ENCODE measurements at places on chromosomes 4 and X.

- DNase-seq: no peak
These were observed 57.6 kb downstream of the DOCK11 start for GRCh38 chrX:118553042-118553710.

DNA sequence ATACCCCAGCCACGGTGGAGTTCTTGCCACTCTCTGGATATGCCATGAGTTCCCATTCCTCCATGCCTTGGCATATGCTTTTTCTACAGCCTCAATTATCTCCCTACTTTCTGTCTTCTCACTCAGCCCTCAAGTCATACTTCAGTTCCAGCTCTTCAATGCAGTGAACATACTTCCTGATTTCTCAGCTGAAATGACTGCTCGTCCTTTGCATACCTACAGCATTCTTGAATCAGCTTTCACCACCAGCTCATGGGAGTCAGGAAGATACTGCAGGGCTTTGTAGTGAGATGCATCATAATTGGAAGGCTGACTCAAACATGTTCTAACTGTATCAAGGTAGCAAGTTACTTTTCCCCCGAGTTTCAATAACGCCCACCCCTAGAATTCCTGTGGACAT is 118.4 kb downstream of the APBB2 start:
- no peak for DNase-seq

- no peak for DNase-seq
These were observed 113.3 kb upstream of the PDLIM3 start for GRCh38 chr4:185648631-185649030.

- DNase-seq: no peak
These were observed 727.6 kb upstream of the MAGEB2 start for GRCh38 chrX:29487714-29488113.

DNA sequence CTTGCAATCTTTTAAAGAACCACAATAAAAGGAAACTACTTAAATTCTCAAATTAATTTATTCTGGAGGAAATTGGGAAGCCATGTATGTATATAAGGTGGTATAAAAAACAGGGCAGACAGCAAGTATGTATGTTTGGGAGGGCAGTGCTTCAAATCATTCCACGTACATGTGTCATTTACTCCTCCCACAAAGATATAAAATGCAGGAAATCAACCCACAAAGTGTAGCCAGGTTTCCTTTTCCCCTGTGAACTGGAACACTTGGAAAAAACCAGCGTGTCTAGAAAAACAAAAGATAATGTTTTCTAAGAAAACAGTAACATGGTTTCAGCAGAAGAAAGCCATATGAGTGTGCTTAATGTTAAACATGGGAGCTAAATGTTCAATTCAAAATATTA is 156.7 kb upstream of the FAM47A start:
- no peak for DNase-seq

GRCh38 chr4:150578745-150579501 is 3.0 kb upstream of the MAB21L2 start:
- no peak for DNase-seq

GRCh38 chrX:39661116-39661907 is 436.4 kb downstream of the BCOR start:
- no peak for DNase-seq

GRCh38 chrX:115330498-115331168 is 41.1 kb downstream of the LUZP4 start:
- DNase-seq: no peak

GRCh38 chrX:48468247-48468671 is 1.8 kb downstream of the SLC38A5 start:
- peak; percentile 61 for DNase-seq

- DNase-seq: no peak
These were observed 19.6 kb upstream of the FAT1 start for GRCh38 chr4:186743261-186743660.

GRCh38 chrX:120428309-120428708 is 40.8 kb downstream of the LAMP2 start:
- DNase-seq: no peak

DNA sequence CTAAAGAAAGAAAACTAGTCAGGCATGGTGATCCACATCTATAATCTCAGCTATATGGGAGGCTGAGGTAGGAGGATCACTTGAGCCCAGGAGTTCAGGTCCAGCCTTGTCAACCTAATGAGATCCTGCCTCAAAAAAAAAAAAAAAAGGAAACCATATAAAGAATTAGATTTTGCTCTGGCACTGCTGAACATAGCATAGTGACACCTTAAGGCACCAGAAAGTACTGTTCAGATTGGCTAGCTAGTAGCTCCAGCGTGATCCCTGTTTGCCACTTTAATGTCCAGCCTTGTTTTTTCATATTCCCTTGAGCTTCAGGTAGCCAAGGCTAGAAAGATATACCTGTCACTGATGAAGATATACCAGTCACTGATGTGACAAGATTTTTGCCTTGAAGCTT is 34.1 kb downstream of the EXOC1 start:
- no peak for DNase-seq

DNA sequence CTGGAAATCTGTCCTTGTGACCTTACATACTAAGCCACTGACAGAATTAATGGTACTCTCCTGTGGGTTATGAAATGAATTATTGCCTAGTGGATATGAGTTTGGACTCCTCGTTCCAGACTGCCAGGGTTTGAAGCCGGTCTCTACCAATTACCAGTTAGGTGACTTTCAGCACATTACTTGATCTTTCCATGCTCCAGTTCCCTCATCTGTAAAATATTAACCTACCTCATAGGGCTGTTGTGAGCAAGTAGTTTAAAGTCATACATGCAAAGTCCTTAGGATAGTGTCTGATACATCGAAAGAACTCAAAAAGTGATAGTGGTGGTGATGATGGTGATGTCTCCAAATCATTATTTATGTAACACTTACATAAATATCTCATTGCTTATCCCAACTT is 373.5 kb upstream of the ARX start:
- DNase-seq: no peak

DNA sequence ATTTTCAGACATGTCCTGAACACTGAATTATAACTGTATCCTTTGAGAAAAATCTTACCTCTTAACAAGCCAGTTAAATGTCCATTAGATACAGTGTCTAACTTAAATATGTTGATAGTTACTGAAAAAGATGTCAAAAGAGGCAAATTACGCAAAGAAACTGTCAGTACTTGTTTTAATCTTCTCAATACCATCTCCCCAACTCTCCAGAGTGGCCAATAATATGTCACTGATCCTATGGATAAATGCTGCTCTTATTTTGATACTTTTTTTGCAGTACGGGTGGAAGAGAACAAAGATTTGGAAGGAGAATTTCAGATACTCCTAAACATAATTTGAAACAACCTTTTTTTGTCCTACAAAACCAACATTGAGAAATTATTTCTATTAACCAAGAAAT is 192.7 kb downstream of the CBR4 start:
- no peak for DNase-seq

DNA sequence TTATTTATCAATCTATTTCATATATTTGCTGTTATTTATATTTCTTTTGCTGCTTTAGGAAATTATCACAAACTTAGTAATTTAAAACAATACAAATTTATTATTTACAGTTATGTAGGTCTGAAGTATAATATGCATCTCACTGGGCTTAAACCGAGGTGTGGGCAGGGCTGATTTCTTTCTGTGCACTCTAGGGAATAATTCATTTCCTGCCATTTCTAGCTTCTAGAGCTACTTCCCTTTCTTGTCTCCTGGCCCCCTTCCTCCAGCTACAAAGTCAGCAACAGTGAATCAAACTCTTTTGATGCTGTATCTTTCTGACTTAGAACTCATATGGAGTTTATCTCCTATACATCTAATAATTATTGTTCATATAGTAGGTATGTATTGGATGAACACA is 303.5 kb upstream of the ARSJ start:
- DNase-seq: no peak

DNA sequence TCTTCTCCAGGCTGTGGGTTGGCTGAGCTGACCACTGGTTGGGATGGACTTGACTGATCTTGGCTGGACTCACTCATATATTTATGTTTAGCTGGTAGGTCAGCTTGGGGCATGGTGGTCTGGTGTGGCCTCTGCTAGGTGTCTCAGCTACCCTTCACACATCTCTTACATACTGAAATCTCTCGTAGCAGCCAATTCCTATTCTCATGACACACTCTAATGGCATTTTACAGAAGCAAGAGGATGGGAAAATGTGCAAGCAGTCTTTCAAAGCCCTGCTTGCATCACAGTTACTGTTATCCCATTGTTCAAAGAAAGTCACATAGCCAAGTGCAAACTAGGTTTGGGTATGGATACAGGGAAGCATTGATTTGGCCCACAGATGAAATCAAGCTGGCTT is 55.5 kb upstream of the PCDH18 start:
- no peak for DNase-seq

DNA sequence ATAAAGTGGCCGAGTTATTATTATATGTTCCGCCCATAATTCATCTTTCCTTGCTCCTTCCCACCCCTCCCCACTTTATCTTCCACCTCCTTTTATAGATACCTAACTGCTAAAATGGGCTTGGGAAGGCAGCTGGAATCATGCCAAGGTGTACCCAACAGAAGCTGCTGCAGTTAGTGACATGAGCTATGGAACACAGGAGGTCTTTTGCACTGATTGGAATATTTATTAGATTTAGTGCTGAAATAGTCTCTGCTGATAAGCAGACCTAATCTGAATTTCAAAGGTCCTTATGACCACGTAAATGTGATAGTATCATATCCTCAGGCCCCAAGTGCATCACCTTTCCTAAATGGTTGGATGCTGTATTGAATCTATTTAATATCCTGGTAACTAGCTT is 64.9 kb downstream of the HMGB2 start:
- DNase-seq: no peak

- DNase-seq: no peak
These were observed 74.7 kb upstream of the GATB start for GRCh38 chr4:151835467-151835866.

GRCh38 chr4:102526532-102526931 is 25.4 kb downstream of the NFKB1 start:
- no peak for DNase-seq

- DNase-seq: no peak
These were observed 1.0 kb downstream of the ENAM start for GRCh38 chr4:70629469-70630090.

DNA sequence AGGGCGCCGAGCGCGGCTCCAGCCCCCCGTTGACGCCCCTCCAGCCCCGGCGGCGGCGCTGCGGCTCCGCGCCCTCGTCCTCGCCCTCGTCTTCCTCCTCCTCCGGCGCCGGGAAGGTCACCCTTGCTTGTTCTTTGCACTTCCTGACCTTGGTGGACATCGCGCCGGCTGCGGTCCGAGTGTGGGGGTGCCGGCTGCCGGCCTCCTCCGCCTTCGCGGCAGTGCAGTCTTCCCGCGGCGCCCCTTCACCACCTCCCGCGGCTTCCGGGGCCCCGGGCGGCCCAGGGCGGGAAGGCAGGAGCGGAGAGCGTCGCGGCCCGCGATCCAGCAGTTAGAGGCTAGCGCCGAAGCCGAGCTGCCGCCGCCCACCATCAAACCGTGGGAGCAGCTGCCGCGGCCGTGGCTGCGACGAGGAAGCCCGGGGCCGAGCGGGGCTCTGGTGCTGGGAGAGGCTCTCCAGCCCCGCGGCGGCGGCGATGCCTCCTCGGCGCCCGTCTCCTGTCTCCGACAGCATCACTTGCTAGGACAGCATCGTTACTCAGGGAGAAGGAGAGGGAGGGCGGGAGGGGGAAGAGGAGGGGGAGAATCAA is at the start of gene TRPC3:
Gene TRPC3, minus strand, starts transcription at position 540 of the 590 bp plus-strand sequence. Its CDS starts 380 bp downstream, at position 160.
- DNase-seq: peak; percentile 56

DNA sequence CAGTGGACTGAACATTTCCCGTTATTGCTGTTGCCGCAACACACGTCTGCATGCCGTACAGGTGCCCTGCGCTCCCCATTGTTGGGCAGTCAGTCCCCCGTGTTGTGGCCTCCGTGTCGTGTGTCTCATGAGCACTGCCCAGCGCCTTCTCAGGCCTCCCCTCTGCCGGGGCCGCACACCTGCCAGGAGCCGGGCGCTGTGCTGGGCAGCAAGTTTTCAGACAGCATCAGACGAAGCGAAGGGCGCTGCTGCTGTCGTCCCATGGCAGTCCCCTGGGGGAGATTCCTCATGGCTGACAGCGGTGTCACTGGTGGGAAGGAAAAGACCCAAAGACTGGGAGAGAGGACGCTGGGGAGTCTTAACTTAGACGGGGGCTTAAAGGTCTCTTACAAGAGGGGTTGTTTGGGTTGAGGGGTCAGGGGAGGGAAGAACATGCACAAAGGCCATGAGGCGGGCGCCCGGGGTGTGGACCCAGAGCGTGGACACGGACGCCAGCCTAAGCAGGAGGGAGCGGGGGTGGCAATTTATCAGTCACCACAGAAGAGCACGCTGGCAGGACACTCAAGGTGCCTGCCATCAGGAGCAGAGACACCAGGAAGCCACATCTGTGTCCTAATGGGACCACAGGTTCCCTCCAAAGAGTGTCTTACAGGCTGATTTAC is 47.3 kb downstream of the RGS12 start:
- no peak for DNase-seq

DNA sequence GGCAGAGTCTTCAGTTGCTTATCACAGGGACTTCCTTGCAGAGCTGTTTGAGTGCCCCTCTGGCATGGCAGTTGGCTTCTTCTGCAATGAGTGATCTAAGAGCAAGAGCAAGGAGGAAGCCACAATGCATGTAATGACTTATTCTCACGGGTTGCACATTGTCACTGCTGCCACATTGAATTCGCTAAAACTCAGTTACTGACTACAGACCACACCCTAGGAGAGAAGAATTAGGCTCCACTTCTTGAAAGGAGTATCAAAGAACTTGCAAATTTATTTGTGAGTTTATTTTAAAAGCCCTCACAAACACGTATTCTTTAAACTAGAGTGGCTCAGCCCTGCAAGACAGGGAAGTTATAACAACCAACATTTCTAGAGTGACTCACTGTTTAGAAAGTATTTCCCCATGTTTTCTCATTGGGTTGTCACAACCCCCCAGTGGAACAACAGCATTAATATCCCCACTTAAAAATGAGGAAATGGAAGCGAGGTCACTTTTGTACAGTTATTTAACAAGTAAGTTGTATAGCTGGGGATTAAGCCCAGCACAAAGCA is 32.4 kb upstream of the RBPJ start:
- DNase-seq: peak; percentile 15

DNA sequence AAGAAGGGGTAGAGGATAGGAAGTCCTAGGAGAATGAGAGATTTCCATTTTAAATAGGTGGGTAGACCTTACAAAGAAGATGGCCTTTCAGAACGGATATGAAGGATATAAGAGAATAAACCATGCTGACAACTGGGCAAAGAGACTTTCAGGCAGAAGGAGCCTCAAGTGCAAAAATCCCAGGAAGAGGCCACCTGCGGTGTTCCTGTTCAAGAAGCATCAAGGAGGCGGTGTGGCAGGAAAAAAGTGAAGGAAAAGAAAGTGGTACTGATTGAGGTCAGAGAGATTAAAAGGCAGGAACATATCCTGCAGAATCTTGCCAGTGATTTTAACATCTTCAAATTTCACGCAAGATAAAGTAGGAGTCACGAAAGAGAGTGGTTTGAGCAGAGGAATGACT is 172.0 kb downstream of the FSTL5 start:
- DNase-seq: no peak

GRCh38 chr4:16289897-16290554 is 63.8 kb upstream of the TAPT1 start:
- no peak for DNase-seq

GRCh38 chr4:114636192-114636935 is 37.8 kb downstream of the UGT8 start:
- DNase-seq: no peak
